ENCODE measurements at places on chromosomes 4 and X.
A peak's percentile ranks its signal among the peaks of the same experiment; 100 is the strongest.

DNA sequence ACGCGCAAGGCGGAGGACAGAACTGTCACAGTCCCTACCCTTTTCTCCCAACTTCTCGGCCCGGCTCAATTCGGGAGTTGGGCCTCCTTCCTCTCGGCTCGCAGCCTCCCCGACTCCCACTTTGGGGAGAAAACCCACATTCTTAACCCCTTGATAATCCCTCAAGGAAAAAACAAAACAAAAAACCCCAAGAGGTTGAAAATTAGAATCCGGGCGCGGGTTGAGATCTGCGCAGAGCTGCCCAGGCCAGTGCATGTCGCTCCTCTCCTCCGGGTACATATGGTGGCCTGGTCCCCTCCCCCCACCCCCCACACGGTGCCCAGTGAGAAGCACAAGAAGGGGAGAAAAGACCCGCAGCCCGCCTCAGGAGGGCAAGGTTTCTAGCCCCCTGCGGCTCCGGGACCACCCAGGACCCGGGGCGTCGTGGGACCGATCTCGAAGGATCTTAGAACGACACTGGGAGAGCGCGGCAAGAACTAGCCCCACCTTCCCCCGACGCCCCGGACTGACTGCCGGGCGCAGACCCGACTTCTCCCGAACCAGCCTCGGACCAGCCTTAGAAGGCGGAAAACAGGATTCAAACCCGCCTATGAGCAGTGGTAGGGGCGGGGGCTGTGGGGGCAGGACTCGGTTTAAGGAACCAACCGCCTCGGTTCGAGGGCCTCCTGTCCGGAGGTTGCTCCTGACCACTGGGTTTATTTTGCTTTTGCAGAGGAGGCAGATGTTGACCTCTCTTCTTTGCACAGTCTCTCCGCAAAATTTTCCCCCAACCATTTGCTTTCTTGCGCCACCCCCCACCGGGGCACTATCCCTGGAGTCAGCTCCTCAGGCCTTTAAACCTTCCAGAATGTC, 2.5 kb upstream of the PDGFRA start:
- no peak for DNase-seq

GRCh38 chr4:40055511-40055862, 1.2 kb upstream of the N4BP2 start:
- DNase-seq: peak; percentile 82

DNA sequence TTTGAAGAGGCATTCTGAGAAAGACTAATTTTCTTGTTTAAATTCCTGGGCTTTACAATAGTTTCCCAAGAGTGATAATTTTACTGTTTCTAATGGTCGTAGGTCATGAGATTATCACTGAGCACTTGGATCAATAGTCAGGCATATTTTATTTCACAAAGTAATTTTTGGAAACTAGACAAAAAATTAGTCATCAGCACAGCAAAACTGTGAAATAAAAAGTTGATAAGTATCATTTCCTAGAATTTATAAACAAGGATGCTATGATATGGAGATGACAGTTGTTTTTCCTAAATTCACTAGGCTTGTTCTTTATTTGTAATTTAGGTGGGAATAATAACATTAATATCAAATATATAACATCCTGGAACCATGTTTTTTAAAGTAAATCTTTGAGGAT, 33.0 kb downstream of the SULT1B1 start:
- DNase-seq: no peak

DNA sequence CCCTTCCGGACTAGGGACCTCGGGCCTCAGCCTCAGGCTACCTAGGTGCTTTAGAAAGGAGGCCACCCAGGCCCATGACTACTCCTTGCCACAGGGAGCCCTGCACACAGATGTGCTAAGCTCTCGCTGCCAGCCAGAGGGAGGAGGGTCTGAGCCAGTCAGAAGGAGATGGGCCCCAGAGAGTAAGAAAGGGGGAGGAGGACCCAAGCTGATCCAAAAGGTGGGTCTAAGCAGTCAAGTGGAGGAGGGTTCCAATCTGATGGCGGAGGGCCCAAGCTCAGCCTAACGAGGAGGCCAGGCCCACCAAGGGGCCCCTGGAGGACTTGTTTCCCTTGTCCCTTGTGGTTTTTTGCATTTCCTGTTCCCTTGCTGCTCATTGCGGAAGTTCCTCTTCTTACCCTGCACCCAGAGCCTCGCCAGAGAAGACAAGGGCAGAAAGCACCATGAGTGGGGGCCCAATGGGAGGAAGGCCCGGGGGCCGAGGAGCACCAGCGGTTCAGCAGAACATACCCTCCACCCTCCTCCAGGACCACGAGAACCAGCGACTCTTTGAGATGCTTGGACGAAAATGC, at the start of gene WAS:
Gene WAS (plus strand): TSS at position 389 of the 572 bp plus-strand sequence. CDS start 55 bp downstream, at position 444.
- DNase-seq: peak; percentile 68

GRCh38 chr4:2388429-2389182, 29.8 kb downstream of the ZFYVE28 start:
- no peak for DNase-seq

- DNase-seq: no peak
Observed at GRCh38 chr4:138671106-138671505, 344.5 kb upstream of the NOCT start.

GRCh38 chrX:63755892-63756291, 29.1 kb downstream of the ARHGEF9 start:
- DNase-seq: no peak

DNA sequence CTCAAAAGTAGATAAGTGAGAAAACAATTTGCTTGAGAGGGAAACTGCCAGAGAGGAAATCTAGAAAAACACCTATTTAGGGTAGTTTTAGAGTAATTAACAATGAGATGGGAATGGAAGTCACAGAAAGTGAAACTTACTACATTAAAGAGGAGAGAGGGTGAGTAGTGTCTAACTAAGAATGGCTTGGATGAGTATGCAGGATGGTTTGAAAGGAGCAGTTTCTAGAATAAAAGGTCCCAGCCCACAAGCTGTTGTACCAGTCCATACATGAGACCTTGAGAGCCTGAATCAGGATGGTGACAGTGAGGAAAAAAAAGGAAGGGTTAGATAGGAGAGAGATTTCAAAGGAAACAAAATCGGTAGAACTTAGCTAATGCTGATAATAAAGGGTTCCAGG, 1.3 kb downstream of the GAR1 start:
- DNase-seq: no peak

GRCh38 chr4:187464573-187464972, 531.0 kb upstream of the ZFP42 start:
- DNase-seq: no peak

DNA sequence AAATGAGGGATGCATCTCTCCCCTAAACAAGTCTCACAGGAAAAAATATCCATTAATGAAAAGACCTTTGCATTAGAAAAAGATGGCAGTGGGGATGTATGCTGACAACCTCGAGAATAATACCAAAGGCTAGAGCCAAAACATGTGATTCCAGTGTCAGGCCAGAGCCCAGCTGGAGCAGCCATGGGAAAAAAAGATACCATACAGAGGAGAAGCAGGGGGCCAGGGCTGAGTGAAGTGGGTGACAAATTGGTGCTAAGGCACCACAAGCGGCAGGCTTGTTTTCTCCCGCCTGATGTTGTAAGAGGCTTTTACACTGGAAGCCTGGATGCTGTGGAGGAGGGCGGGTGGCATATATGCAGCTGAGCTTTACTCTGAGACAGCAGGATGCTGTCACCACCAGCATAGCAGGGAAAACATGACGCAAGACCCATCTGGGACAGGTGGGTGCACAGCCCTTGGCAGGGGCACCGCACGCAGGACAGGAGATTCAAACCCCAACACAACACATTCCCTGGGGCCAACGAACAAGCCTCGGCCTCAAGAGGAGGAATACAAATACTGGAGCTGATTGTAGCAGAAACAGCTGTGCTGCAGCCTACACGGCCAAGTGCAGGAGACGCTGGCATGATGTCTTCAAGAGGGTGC, 91.9 kb downstream of the TSPAN5 start:
- no peak for DNase-seq

GRCh38 chr4:30912098-30912714, 192.0 kb downstream of the PCDH7 start:
- DNase-seq: no peak

- DNase-seq: no peak
Observed at GRCh38 chr4:182400081-182400480, 156.9 kb downstream of the TENM3 start.

DNA sequence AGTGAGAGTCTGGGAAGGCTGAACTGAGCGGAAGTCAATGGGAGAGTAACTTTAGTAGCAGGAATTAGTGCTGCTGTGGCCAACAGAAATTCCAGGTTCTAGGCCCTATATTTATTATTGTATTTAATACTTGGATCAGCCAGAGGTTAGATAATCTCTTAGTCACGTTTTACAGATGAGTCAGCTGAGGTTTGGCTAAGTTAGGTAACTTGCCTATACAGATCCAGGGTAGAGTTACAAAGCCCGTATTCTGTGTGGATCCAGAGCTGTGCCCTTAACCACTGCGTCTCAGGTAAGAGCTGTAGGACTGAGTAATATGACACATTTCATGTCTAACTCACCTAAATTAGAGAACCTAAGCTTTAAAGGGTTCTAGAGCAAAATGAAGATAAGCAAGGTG, 20.5 kb downstream of the PSMD10 start:
- DNase-seq: no peak

DNA sequence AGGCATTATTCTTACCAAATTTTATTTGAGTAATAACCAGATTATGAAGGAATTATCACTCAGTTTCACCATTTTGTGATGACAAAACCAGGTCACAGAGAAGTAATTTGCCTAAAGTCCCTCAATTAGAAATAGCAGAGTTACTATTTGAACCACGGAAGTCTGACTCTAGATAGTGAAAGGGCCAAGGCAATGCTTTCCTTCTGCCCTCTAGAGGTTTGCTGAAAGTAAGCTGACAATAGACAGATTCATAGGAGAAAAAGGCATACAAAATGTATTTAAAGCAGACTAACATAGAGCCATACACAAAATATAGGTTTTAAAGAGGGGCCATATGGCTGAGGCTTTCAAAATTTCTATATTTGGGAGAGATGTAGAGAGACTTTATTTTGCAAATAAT, 43.1 kb downstream of the CXXC4 start:
- no peak for DNase-seq

DNA sequence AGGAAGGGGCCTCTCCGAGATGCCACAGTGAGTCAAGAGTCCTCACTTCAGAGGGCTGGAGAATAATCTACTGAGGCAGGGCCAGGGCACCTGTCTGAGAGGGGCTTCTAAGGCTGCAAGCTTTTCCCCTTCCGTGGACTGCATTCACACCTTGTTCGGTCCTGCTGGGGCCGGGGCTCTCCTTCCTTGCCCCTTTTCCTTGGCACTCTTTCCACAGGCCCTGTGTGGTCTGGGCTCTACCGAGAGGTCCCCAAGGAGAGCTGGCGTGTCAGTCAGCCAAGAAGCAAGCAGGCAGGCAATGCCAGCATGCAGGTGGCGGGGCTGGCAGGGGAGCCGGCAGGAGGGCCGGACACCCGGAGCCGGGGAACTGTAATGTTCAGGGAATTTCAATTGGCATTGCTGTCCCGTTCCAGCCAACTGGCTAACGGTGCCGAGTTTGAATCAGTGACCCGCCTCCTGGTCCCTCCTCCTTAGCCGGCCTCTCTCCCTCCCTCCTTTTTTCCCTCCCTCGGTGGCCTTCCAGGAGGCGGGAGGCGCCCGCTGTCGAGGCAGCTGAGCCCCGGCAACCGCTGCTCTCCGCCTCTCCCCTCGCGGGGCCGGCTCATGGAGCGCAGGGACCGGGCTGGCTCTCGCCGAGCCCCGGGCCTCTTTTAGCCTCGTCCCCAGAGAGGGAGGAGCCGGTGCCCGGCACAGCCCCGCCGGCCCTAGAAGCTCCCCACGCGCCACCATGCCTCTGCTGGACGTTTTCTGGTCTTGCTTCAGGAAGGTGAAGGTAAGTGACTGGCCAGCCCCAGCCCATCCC, at the start of gene STARD8:
Gene STARD8 (plus strand): TSS at position 511 of the 802 bp plus-strand sequence. CDS start 217 bp downstream, at position 728.
- DNase-seq: no peak

GRCh38 chr4:76513482-76513881, 78.5 kb downstream of the SHROOM3 start:
- DNase-seq: no peak

DNA sequence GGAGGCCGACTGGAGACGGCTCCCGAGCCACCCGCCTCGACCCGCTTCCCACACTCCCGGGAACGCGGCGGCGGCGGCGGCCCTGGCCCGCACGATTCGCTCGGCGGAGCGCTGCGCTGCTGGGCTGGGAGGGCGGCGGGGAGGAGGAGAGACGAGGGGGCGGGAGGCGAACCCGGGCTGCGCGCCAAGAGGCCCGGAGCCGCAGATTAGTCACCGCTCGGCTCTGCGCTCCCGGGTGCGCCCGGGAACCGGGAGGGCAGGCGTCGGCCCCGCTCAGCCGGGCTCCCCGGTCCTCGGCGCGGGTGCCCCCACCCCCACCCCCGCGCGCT, 11.2 kb upstream of the BCOR start:
- DNase-seq: peak; percentile 57

DNA sequence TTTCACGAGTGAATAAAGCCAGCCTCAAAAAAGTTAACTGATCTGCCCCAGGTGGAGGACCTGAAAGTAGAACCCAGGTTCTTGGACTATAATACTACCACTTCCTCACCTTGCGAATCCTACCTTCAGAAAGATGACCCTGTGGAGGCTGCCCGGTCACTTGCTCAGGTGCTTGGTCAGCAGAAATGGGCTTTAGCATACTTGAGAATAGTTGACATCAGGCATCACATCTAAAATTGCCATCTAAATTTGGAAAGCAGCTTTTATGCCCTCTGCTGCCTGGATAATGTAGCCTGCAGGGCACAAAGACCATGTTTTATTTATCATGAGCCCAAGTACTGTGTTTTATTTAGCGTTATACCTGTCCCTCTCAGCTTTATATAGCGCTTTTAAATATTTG, 3.0 kb downstream of the BCLAF3 start:
- DNase-seq: no peak

DNA sequence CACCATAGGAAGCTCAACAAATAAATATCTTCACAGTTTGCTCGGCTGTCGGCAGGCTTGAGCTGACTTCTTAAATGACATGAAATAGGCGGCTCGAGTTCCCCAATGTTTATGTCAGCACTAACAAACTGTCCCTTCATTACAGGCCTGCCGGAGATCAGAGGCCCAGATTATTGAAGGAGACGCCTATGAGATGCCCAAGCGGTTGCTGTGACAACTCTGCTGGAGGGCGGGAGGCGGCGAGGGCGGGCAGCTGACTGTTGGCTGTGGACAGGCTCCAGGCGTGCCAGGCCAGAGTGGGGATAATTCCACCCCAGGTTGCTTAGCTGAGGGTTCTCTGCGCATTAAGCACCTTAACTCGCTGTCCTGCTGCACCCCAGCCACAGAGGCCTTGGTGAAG, 39.2 kb upstream of the MSX1 start:
- DNase-seq: no peak

- no peak for DNase-seq
Observed at GRCh38 chr4:105092768-105093167, 53.9 kb upstream of the TET2 start.

GRCh38 chrX:19799319-19800182, 87.8 kb downstream of the SH3KBP1 start:
- peak; percentile 62 for DNase-seq

All from CD4-positive, alpha-beta T cell treated with Interleukin-10 for 1 hour (primary cell).